ENCODE measurements at places on chromosomes 1 and 21.
A peak's percentile ranks its signal among the peaks of the same experiment; 100 is the strongest.

- no peak for DNase-seq
Observed at GRCh38 chr1:170755795-170756194, 91.9 kb downstream of the PRRX1 start.

DNA sequence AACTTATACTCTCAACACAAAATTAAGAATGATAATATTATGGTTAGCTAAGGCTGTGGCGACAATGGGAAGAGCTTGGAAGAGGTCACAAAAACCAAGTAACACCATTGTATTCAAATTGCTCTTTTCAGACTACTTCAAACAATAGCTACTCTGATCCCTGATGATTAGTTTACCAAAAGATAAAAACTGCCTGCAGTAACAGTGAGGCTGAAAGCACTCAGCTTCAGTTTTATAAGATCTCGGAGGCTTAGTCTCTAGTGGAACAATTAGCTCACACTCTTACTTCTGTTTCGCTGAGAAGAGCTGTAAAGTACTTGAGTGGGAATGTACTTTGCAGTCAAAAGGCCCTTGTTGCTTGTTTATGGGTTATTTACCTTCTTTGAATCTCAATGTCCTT is 278.5 kb downstream of the LRRC7 start:
- DNase-seq: no peak

DNA sequence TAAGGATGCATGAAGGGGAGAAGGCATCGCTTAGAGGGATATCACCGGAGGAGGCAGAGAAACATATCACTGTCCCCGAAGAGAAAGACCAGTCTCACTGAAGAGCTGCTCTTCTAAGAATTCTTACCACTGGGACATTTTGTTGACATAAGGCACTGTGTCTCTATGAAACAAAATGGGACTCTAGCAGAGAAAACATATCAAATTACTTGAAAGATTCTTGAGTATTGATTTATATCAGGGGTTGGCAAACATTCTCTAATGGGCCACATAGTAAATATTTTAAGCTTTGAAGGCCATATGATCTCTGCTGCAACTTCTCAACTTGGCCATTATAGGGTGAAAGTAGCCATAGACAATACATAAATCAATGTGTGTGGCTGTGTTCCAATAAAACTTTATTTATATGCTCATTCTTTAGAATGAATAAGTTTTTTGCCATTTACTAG is 41.0 kb upstream of the GREM2 start:
- no peak for DNase-seq

DNA sequence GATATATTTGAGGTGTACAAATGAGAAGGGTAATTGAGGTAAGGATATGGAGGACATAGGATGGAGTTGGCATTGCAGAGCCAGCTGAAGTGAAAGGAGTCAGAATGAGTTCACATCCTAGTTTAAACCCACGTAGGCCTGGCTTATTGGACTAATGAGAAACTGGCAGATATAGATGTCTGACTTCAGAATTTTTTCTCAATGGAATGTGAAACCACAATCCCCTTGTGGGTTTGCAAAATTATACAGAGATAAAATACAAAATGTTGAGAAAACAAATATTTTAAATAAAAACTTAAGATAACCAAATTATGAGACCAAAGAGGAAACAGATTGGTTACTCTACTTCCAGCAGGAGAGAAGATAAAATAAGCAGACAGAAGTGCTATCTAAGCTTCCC is 277.4 kb upstream of the LRRC7 start:
- DNase-seq: no peak

GRCh38 chr1:201501144-201501543 is 5.8 kb downstream of the CSRP1 start:
- DNase-seq: no peak

GRCh38 chr1:155173478-155174323 is at the start of gene TRIM46:
Gene TRIM46 (plus strand): TSS chr1:155173849. CDS start chr1:155173967, 118 bp downstream.
- no peak for DNase-seq

DNA sequence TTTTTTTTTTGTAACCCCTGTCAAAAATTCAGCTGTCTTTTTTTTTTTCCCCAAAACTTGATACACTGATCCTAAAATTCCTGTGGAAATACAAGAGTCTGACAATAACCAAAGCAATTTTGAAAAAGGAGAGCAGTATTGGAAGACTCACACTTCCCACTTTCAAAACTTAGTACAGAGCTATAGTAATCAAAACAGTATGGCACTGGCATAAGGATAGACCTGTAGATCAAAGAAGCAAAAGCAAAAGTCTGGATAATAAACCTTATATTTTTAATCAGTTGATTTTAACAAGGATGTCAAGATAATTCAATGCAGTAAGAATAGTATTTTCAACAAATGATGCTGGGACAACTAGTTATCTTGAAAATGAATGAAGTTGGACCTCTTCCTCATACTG is 17.3 kb downstream of the FBXO28 start:
- DNase-seq: no peak

DNA sequence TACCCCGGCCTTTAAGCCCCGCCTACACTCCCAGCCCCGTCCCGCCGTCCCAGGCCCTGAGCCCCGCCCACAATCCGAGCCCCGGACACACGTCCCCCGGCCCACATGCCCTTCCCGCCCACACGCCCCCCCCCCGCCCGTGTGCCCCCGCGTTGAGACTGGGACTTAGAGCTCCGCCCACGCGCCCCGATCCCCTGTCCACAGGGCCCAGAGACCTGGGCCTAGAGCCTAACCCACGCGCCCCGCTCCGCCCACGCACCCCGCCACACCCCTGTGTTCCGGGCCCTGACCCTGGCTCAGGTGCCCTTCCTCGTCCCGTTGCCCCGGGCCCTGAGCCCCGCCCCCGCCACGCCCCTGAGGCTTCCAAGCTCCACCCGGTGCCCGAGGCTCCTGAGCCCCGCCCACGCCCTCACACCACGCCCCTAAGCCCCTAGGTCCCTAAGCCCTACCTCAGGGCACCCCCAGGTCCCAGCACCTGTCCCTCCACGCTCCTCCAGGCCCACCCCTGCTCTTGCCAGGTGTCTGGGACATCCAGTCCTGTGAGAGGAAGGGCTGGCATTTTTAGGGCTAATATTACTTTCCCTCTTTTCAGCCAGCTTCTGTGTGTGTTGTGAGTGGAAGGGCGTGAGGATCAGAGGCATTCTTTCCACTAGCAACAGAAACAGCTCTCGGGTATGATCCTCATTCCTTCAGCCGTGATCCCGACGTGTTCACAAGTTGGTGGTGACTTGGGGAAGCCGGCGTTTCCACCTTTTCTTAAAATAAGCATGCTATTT is 552 bp upstream of the GPR157 start:
- peak; percentile 66 for DNase-seq

- no peak for DNase-seq
Observed at GRCh38 chr1:11374748-11375110, 101.7 kb downstream of the UBIAD1 start.

DNA sequence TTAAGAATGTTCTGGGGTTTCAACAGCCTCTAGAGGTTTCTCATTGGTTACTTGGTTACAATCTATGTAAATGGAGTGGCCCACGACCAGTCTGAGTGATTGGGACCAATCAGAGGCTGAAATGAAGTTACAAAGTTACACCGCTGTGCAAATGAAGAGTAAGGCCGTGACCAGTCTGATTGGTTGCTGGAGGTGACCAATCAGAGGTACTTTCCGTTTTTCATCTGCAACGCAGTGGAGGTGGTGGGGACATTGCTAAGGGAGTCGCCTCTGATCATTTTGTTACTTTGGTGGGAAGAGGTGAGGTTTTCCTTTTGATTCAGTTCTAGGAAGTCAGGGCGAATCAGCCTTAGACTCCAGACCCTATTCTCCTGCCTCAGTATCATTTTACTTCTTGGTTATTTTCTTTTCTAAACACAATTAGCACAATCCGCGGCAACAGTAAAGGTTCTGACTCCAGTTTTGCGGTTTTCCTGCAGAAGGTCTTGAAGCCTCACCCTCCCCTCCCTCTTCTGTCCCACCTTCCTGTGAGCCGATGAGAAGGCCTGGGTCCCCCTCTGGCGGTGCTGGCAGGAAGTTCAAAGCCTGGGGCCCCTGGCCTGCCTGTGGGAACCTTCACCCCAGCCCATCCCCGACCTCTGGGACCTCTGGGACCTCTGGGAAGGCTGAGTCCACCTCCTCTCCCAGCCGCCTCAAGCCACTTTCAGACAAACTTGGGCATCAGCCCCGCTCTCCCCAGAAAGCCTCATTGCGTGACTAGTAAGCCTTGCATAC is 38.7 kb upstream of the TTC34 start:
- no peak for DNase-seq

GRCh38 chr1:87840767-87841166 is 512.1 kb downstream of the LMO4 start:
- no peak for DNase-seq

- no peak for DNase-seq
Observed at GRCh38 chr1:221626041-221626440, 115.8 kb downstream of the DUSP10 start.

- peak; percentile 43 for DNase-seq
Observed at GRCh38 chr1:232968965-232969364, 18.6 kb downstream of the NTPCR start.

GRCh38 chr1:202567738-202568137 is 142.5 kb downstream of the SYT2 start:
- no peak for DNase-seq

GRCh38 chr1:150009604-150010392 is 728 bp downstream of the OTUD7B start:
- peak; percentile 25 for DNase-seq
